Endodermal cell (in vitro differentiated cells): ENCODE measurements at places on chromosomes 4 and X. TPM values are rescaled to one million over a fixed set of nuclear protein-coding genes. Genes with fewer than 3 reads are reported as not detected.

The EDA2R gene
- total RNA-seq = 1.7 and 2.0 TPM in 2 replicates

The TIGD4 gene
- total RNA-seq = 2.1 and 2.6 TPM in 2 replicates

The DMP1 gene
- 0.09 and 0.11 TPM in 2 replicates for total RNA-seq

The SORBS2 gene
- total RNA-seq = 6.3 to 13.8 TPM (median 13.5 TPM) in 3 replicates

The PI4K2B gene
- 12.4 to 15.6 TPM (median 14.5 TPM) in 3 replicates for total RNA-seq

The SSX4B gene
- 1.5 and 1.7 TPM in 2 replicates for total RNA-seq

The FHDC1 gene
- total RNA-seq = 7.9 and 10.3 TPM in 2 replicates

The LRAT gene
- 6.2 to 10.0 TPM (median 8.7 TPM) in 3 replicates for total RNA-seq

The CHRDL1 gene
- total RNA-seq = 2.2 to 4.0 TPM (median 2.6 TPM) in 3 replicates

GRCh38 chr4:7434766-7435150 lies at the start of gene PSAPL1:
Gene PSAPL1 (minus strand): TSS chr4:7434930. CDS start chr4:7434879, 51 bp downstream.
- peak; percentile 90 for DNase-seq

GRCh38 chr4:47017494-47017893 lies 13.9 kb upstream of the GABRB1 start:
- DNase-seq = no peak

DNA sequence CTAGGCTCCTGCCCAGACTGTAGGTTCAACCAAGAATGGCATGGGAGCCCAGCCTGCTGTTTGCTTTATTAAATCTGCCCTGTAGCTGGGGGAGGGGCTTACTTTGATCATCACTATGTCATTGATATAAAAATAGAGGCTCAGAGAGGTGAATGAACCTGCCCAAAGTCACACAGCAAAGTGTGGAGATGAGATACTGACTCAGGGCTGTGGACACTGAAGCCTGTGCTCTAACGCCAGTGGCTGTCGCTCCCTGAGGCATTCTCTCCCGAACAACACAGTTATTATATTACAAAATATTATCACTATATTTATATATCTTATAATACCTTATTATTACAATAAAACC lies 3.5 kb downstream of the MSANTD1 start:
- DNase-seq = no peak

DNA sequence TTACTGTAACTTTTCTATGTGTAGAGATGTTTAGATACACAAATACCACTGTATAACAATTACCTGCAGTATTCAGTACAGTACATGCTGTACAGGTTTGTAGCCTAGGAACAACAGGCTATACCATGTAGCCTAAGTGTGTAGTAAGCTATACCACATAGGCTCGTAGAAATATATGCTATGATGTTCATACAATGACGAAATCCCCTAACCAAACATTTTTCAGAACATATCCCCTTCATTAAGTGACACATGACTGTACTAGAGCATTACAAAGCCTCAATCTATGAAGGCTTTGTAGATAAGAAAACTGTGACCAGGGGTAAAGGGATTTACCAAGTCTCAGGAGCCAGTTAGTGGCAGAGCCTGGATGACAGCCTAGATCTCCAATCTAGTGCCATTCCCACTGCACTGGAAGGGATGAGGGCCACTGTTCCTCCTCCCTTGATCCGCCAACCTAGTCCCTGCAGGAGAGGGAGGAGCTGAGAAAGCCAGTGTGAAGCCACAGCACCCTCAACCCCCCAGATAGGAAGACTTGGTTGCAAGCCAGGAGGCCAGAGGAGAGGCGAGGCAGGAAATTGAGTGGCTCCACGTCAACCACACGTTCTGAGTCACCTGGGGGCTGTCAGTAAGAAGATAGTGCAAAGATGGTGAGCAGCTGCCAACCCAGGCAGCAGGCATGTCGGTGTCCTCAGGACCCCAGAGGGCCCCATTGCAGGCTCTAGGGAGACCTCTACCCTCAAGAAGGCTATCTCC lies 227.7 kb downstream of the BCOR start:
- no peak for DNase-seq

DNA sequence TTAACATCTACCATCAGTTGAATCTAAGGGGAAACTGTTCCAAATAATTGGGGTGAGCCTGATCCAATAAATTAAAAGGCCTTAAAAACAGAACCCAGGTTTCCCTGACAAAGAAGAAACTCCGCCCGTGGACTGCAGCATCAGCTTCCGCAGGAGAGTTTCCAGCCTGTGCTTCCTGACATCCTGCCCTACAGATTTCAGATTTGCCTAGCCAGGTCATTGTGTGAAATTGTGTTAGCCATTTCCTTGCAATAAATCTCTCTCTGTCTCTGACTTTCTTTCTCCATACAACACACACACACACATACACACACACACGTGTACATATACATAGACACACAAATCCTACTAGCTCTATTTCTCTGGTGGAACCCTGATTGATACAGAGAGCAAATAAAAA lies 48.3 kb upstream of the LCORL start:
- no peak for DNase-seq

DNA sequence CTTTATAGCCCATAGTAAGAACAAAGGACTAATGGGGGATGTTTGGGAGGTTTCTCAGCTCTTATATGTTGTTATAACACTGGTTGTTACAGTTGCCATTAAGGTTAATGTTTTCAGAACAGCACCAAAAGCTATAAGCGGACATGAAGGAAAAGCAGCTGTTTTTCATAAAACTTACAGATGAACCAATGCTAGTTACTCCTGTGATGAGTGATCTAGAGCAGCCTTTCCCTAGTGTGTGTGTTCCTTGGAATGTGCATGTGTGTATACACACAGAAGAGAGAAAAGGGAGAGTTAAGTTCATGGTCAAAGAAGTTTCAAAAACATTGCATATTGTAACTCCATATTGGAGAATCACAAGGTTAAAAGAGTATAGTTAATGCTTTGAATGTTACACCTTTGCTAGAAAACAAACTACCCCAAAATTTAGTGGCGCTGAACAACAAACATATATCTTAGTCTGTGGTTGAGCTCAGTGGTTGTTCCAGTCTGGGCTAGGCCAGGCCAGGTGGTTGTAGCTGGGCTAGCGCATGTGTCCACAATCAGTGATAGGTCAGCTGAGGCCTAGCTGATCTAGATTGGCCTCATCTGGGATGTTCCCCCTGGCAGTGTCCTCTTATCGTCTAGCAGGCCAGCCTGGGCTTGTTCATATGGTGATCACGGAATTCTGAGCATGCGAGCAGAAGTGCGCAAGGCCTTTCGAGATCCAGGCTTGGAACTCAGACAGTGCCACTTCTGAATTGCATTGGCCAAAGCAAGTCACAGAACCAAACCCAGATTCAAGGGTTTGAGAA lies 151.0 kb downstream of the NHS start:
- no peak for DNase-seq

DNA sequence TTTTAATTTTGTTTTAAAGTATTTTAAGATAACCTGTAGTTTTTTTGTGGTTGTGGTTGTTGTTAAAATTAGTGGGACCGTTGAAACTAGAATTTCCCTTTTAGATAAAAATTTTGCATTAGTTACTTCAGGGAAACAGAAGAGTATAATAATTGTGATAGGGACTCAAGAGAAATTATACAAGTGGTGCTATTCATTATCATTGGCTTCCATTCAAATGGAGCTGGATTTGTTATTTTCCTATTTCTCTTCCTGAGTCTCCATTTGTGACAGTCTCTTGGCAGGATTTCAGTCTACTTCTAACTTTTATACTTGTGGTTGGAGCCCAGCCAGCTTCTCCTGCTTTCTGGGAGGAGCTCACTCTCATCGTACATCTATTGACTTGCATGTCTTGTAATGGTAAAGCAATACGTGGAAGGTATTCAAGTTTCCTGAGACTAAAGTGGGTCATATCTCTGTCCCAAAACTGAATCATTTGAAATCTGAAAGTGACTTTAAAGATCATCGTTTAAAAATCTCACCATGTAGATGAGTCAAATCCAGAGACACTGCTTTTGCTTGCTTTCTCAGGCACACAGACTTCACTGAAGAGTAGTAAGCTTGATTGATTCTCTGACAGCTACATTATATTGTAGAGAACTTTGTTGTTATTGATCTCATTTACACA lies 155.8 kb downstream of the RPA4 start:
- no peak for DNase-seq

DNA sequence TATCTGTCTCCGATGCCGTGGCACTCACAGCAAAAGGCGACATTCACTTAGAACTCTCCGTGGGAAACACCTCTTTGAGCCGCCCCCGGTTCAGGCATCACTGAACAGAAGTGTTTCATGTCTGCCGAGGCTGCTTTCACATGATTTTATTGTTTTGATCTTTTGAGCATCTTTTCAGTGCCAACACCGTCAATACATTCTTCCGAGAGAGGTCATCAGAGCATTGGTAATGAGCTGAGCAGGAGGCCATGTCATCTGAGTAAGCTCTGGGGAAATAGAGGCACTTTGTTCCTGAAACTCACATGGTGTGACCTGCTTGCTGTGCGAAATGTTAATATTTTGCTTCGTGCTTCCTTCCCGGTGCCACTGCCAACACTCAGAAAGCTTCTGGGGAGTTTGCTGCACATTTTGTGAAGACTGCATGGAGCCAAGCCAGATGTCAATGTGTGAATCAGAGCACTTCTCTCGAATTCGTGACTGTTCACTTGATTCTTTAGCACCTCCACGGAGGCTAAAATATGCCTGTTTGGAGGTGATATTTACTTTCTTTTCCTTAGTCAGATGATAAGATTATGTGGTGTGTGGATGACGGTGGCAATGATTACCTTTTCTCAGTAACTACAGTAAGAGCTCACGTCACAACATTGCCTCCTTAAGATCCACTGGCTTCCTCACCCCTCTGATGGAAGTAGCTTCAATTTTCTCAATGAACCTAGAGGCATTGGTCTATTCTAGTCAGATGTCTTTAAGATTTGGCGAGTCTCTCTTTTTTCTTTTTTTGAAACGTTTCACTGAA lies 222.3 kb upstream of the HS3ST1 start:
- DNase-seq = no peak
